ENCODE measurements at places on chromosomes 1 and 21.
A peak's percentile ranks its signal among the peaks of the same experiment; 100 is the strongest.

GRCh38 chr1:111216751-111217150 lies 10.8 kb upstream of the CHI3L2 start:
- DNase-seq, result no peak

GRCh38 chr1:150615346-150616201 lies 13.8 kb downstream of the ENSA start:
- no peak for DNase-seq

- DNase-seq, result no peak
Observed at GRCh38 chr21:45524756-45525152, 17.5 kb downstream of the SLC19A1 start.

- no peak for DNase-seq
Observed at GRCh38 chr1:160149716-160150115, 1.7 kb upstream of the ATP1A4 start.

- no peak for DNase-seq
Observed at GRCh38 chr1:117564227-117565075, 41.4 kb upstream of the TENT5C start.

DNA sequence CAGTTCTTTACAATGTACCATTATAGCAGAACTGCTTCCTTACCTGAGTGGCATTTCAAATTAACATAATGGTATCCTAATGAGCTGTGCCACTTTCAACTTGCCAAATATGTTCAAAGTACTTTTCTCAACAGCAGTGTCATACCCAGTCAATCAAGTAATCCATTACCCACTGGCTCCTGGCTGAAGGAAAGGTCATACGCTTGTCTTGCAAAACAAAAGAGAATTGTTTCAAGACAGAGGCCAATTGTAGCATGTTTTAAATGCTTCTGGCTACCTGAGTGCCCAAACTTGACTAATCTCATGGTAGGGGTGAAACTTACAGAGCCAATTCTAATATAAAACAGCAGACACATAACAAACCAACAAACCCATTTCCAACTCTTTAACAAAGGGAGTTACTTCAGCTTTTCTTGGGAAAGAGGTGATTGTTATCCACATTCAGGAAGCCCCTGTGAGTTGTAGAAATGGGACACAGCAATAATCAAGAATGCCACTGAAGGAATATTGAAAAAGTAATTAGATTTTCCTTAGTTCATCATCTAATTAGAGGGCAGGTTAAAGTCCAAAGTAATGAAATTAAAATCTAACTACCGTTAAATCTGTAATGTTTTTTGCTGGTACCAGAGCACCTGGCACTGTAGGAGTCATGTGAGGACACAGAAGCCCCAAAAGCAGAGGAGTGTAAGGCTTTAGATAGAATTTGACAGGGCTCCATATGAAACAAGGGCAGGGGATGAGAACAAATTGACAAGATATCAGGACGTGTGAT lies 241.9 kb downstream of the RWDD3 start:
- no peak for DNase-seq

DNA sequence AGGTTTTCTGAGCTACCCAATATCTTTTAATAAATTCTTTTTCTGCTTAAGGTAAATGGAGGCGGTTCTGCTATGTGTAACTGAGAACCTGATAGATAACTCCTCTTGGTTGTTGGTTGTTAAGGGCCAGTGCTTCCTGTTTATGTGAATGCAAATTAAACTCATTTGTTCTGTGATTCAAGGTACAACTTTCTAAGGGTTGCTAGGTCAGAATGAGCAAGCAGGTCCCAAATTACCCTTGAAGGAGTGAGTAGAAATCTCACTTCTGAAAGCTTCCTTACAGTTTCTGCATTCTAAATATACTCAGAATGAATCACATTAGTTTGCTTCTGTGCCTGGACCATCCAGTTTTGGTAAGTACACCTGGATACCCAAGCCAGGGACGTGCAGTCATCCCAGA lies 15.5 kb upstream of the FAM78B start:
- no peak for DNase-seq

DNA sequence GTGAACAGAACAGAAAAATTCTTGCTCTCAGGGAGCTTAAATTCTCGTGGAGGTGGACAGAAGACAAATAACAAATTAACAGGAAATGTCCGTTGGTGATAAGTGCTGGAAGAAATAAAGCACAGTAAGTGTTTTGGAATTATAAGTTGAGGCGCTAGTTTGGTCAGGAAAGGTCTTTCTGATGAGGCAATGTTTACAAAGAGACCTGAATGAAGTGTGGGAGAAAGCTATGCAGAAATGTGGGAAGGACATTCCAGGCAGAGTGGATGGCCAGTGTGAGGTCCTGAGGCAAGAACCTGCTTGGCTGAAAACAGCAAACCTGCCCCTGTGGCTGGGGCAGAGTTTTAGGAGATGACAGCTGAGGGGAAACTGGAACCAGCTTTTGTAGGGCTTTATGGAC lies 23.3 kb downstream of the NGF start:
- DNase-seq, result peak; percentile 69

- no peak for DNase-seq
Observed at GRCh38 chr1:108913105-108913948, 36.5 kb downstream of the GPSM2 start.

- DNase-seq, result peak; percentile 95
Observed at GRCh38 chr1:12549460-12550349, 68.3 kb downstream of the DHRS3 start.

- DNase-seq, result no peak
Observed at GRCh38 chr1:43834280-43835081, 99.1 kb upstream of the ARTN start.

- DNase-seq, result no peak
Observed at GRCh38 chr1:198635964-198636363, 2.9 kb upstream of the PTPRC start.

- no peak for DNase-seq
Observed at GRCh38 chr21:35943752-35944151, 116.6 kb downstream of the SETD4 start.

DNA sequence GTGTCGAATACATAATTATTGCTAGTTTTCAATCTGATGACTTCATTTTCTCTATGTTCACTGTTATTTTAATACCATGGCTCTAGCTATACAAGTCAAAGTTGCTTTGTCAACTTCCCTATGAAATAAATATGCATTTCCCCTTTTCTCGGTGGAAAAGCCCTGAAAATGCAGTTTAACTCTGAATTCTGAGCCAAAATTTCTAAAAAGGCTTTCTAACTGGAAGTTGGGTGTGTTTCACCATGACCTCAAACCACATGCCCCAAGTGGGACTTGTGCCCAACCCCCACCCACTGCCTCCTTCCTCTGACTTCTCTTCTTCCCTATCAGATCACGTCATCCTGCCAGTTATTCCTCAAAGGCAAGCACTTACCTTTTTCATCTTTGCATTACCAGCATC lies 8.9 kb downstream of the MKNK1 start:
- no peak for DNase-seq

DNA sequence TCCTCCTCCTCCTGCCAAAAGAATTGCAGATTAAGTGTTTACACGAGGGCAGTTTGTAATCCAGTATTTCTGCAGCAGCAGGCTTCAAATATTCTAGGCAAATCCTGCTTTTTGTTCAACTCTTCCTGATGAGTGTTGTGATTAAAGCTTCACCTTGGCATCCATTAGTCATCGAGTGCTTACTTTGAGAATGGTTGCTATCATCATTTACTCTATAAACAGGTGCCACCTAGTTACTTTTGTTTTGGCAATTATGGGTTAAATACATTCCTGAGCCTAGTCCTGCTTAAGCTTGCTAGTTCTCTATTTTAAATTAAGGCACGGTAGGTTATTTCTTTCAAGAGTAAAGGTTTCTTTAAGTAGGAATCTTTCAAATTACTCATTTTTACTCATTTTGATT lies 20.3 kb downstream of the PDC start:
- peak; percentile 32 for DNase-seq

DNA sequence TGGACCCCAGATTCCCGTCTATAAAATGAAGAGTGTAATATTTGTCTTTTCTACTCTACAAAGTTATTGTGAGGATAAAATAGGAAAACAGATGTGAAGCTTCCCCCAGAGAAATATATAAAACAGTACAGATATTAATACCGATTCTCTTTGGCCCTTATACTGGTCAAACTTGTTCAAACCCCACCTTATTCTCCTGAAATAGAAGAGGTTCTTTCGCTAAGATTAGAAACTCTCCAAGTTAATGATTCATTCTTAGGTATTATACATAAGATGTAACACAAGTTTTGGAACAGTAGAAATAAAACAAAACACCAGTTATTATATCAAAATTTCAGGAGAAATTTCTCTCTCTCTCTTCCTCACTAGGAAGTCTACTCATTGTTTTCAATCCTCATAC lies 852.4 kb upstream of the ADAMTS5 start:
- DNase-seq, result no peak

GRCh38 chr1:23543707-23544443 lies 12.8 kb upstream of the E2F2 start:
- DNase-seq, result no peak

GRCh38 chr1:191970116-191970515 lies 188.1 kb upstream of the RGS18 start:
- no peak for DNase-seq

- peak; percentile 56 for DNase-seq
Observed at GRCh38 chr1:246782120-246782900, 58.1 kb downstream of the SCCPDH start.

- no peak for DNase-seq
Observed at GRCh38 chr1:244162786-244163530, 111.9 kb downstream of the ZBTB18 start.

- no peak for DNase-seq
Observed at GRCh38 chr1:167441222-167441621, 77.1 kb downstream of the CD247 start.

DNA sequence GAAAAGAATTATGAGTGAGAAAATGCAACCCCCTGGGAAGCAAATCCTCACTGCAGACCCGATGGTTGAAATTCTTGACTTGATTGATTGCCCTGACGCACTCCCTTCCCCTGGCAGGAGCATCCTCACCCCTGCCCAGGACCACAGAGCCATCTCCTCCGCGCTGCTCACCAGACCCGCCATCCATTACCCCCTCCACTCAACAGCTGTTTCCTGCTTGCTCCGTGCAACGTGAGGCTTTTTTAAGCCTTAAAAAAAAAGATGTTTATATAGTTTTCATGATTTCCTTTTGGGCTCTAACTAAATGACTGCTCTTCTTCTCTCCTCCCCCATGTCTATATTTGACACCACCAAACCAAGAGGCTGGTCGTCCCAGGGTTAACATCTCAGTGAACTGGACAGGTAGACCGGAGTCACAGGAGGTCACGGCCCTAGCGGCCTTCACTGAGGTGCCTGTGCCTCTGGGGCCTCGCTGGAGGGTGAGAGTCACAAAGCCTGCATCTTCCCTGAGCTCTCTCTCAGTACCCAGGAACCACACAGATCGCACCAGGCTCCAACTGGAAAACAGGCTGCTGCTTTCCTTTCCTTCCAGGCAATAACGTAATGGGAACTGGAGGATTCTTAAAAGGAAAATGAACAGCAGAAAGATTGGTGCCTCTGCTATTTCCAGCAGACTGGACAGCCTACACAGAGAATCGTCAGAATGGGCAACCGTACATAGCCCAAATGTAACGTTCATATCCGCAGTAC lies 49.8 kb downstream of the ZBTB18 start:
- no peak for DNase-seq

DNA sequence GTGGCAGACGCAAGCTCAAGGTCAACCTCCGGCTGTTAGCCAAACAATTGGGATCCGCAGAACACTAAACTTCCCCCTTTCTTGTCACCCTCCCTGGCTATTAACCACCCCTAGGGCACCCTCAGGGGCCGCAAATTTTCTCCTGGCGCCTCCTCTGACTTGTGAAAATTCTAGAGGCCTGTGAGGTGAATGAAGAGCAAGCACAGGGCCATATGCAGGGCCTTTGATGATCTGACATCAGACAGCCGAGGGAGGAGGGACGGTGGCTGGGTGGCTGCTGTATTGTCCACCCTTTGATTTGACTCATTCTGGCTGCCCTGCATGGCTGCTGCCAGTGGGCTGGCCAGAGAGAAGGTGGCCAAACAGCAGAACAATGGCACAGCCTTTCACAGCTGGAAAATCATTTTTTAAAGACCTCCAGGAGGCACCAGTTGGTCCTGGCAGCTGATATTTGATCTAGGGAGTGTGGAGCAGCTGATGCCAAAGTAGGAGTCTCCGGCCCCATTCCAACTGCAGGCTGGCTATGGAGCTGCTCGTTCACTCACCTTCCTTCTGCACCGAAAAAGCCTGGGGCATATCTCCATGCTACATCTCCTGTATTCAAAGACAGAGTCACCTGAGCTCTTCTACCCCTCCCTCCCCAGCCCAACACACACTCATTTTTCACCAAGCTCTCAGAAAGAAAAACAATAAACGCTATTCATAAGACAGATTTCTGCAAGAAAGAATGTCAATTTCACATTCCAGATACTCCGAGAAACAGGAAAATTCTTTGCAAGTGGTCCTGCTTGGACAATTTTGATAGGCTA lies 44.9 kb upstream of the BARHL2 start:
- no peak for DNase-seq

DNA sequence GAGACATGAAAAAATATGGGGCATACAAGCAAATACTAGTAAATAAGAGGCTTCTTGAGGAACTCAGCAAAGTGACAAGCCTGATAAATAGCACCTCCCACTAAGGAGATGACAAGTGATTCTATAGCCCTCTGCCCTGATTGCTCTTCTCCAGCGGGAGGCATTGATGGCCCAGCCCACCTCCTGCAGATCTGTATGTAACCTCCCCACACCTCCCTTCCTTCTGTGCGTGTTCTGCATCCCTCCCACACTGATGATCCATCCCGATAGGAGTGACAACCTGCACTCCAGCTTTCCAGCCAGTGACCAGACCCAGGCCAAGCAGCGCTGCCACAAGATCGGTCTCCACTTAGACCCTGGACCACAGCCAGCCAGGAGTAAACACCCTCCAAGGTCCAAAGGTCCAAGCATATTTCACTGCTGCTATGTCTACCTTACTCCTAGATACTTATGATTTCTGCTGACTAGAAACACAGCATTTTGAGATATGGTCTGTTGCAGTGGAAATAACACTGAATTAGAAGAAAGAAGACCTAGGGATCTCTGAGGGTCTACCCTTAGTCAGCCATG lies 176.1 kb downstream of the BRINP2 start:
- no peak for DNase-seq

DNA sequence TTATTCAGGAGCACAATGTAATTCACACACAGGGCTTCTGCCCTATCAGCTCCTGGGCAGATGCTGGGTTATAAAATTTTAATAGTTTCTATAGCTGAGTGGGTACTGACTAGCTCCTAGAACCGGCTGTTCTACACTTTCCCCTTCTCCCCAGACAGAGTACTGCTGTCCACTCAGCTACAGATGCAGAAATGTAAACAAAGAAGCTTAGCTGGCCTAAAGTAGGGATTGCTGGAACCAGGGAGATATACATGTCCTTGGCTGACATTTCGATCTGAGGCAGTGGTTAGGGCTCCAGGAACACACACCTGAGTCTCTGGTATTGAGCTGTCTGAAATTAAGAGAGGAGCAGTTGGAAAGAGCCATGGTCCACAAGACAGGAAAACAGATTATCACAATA lies 211.5 kb upstream of the USP24 start:
- no peak for DNase-seq

DNA sequence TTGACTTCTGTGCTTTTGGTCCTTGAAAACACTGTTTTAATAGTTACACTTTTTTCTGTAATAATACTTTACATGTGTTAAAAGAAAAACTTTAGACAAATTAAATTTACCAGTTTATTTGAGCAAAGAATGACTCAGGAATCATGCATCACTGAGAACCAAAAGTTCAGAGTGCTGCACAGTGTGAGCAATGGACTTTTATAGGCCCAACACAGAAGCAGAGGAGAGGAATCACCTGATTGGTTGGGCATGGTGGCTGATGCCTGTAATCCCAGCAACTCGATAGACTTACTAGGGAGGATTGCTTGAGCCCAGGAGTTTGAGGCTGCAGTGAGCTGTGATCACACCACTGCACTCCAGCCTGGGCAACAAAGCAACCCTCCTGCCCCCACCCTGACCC lies 29.3 kb downstream of the ZNF648 start:
- DNase-seq, result peak; percentile 9
